ENCODE measurements at places on chromosomes 4 and X.

DNA sequence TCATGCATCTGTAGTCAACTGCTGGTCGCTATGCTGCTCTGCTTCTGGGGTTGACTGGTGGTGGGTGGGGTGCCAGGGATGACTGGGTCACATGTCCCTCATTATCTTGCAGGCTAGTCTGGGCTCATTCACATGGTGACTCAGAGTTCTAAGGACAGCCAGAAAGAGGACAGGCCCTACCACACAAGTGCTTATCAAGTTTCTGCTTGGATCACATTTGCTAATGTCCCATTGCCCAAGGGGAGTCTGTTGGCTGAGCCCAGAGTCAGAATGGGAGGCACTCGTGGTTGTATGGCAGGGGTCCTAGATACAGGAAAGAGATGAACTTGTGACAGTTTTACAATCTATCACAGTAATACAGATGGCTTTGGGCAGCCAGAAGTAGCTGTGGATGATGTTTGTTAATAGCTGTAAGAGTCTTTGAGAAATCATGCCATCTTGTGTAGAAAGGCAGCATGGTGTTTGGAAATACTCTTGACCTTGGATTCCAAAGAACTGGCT, 221.3 kb downstream of the GPAT3 start:
- DNase-seq: no peak

- no peak for DNase-seq
These were observed 96.8 kb downstream of the PHEX start for GRCh38 chrX:22128961-22129360.

- no peak for DNase-seq
These were observed 487.0 kb downstream of the PDHA2 start for GRCh38 chr4:96326846-96327245.

DNA sequence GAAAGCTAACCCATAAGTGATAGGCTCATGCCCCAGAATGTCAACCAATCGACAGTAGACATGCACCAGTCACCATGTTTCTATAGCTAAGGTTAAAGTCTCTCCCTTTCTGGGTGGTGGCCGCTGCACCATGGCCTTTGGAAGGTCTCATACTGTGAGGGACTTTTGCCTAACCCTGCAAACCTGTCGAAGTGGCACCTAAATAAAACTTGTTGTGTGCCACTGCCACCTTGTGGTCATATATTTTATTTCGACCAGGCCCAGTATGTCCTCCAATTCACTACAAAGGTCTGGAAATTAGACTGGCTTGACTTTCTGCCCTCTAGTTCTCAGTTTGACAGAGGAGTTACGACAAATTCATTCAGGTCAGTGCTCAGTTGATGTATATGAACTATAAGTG, 163.1 kb downstream of the SMARCA1 start:
- DNase-seq: no peak

DNA sequence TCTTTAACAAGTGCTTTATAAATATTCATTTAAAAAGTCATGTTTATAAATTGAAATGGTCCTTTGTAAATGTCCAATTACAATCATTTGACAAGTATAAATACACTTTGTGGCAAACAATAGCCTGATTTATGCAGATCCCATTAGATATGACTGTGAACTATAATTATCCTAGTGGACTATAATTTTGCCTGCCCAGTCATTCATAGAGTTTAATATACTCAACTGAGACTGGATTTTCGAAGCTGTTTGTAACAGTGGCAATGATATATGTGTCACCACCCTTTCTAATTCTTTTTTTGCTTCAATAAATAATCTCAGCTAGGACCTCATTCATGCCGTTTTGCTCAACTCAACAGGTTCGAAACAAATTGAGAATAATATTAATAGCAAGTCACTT, 732.0 kb downstream of the PCDH18 start:
- no peak for DNase-seq

- DNase-seq: no peak
These were observed 116.1 kb downstream of the SPCS3 start for GRCh38 chr4:176435901-176436292.

All from CD8-positive, alpha-beta memory T cell (primary cell).